ENCODE measurements at places on chromosomes 1 and 21.

DNA sequence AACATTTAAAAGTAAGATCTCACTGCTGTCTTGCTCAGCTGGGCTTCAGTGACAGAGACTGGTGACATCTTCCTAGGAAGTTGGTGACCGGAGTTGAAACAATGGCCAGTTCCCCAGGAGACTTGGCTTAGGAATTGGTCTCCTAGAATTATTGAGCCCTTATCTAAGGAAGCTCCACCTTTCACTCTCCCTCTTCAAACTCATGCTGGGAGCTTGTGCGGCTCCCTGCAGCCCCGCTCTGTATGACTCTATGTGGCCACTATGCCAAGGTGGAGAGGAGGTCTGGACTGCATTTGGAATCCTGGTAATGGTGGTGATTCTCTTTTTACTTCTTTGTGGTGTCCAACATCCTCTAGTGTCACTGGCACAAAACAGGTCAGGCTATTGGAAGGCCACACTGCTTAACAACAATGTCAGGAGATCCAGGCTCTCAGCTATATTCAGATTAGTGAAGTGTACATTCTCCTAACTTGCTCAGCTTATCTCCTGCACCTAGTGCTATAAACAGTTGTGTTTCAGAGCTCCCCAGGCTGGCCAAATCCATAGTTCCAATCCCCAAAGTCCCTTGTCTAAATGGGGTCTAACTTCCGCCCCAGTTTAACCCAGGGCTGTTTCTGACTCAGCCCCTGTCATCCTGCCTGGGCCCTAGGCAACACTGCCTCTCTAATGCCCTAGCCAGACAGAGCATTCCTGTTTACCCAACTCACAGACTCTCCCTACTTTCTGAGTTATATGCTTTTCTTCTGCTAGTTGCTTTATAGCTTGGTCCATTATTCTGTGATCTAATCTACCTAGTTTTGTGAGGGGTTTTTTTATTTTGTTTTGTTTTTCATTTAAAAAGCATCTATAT is 18.3 kb downstream of the ATP2B4 start:
- DNase-seq: no peak

DNA sequence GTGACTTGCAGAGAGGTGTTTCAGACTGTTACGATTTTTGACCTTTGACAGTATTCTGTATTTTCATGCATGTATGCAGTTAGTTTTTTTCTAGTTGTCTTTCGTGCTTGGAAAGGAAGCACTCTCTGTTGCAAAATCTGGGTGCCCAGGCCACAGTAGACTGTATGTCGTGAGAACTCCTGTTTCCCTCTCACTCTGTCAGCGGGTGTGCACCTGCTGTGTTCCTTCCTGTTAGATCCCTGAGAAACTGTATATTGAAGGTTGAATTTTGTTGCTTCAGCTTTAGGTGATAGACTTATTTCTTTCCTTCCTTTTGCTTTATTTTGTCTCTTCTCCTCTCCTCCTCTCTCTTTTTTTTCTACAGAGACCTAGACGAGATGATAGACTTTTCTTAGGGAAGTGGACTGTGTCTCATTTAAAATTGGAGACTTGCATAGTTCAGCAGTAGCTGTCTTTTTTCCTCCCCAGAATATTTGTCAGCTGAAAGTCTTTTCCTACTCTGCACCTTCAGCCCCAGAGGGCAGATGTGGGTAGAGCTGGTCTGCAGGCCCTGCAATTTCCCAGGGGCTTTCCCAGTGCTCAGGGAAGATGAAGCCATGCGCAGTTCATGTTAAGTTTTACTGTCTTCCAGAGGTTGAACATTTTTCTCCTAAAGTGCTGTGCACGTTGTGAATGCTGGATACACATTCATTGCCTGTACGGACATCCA is 1.4 kb downstream of the TRAPPC10 start:
- no peak for DNase-seq

- no peak for DNase-seq
These were observed 2.4 kb downstream of the SLAMF1 start for GRCh38 chr1:160644399-160644798.

- DNase-seq: no peak
These were observed 51.4 kb upstream of the COL6A2 start for GRCh38 chr21:46046471-46046870.

- peak; percentile 43 for DNase-seq
These were observed 8.9 kb downstream of the CCDC185 start for GRCh38 chr1:223401873-223402789.

GRCh38 chr1:169024800-169025271 is 81.7 kb upstream of the ATP1B1 start:
- DNase-seq: no peak

GRCh38 chr1:31764312-31765040 is at the start of gene ADGRB2:
TSS of gene ADGRB2 (minus strand) at chr1:31764340. CDS start at chr1:31757221, 7,119 bp downstream.
- DNase-seq: no peak

DNA sequence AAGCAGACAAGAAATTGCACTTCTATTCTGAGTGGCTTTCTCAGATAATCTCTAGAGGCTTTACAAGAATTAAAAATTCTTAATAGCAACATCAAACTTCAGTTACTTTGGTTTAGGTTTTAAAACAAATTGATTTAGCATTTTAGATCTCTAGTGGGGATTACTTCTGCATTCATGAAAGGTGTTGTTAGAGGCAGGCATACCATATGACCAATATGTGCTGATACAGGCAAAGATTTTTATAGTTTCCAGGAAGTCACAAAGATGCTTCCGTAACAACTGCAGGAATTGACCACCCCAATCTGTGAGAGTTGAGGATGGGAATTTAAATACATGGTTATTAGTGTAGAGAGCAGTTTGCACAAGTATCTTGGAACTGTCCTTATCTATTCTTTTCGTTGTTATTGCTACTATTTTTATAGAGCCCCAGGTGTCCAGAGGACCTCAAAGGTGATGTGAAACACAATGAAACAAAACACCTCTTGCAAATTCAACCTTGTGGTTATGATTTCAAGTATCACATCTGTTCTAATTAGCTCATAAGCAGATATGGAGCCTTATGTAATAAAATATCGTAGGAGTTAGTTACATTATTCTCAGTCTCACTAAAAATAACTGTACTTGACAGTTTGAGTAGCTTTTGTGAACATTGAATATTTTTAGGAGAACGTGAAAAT is 512.7 kb upstream of the ADGRL4 start:
- no peak for DNase-seq

DNA sequence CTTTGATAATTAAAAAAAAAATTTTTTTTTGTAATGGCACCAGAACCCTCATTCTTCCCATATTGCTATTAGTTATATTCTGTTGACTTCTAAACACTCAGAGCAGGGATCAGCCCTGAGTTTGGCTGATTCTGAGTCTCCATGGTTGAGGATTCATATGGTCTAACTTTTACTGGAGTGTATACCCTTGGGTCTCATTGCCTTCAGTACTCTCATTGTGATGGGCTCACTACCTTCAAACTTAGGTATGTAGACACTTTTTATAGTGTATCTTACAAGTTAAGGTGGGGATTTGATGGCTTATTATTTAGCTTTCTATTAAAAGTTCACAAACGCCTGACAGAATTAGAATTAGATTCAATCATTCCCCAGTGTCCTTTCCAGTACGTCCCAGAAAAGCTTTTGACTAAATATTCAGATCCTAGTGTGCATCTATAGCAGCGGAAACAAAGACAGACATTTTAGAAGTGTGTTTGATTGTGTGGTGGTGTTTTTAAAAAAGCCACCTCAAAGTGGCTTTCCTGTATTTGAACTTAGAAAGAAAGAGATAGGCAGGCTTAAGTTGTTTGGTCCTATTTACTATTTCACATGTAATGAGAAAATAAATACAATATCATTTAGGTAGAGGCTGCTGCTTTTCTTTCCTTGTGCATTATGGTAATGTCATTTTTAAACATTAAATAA is 1.4 kb downstream of the MACF1 start:
- DNase-seq: no peak

DNA sequence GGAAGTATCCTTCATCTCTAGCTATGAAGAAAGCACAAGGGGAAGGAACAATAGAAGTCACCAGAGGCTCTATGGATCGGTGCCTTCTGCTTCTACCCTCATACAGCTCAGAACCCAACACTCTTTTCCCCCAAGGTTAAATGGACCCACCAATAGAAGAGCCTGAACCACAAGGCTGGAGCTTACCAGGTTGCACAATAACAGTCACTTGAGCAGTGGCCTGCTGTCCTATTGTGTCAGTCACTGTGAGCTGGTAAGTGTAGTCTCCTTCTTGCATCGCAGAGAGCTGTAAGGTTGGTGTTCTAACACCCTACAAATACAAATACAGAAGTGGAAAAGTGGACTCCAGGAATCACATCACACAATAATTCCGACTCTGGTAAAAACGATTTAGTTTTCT is 103.0 kb downstream of the KIAA0319L start:
- DNase-seq: no peak

- no peak for DNase-seq
These were observed 2.4 kb upstream of the C1orf159 start for GRCh38 chr1:1118011-1118875.

DNA sequence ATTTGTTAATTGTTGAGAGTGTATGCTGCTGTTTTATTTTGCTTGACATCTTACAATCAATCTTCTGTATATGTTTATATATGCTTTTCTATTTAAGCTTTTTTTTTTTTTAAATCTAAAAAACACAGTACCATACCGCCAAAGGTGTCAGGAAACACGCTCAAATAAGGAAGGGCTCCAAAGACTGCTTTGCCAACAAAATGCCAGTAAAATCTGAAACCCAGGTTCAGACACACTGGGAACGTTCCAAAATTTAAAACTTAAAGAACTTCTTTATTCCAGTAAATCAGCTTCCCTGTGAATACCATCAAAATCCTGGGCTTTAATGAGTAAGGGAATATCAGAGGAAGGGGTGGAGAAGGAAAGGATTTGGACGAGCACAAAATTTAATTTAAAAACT is 87.3 kb downstream of the SIM2 start:
- no peak for DNase-seq

DNA sequence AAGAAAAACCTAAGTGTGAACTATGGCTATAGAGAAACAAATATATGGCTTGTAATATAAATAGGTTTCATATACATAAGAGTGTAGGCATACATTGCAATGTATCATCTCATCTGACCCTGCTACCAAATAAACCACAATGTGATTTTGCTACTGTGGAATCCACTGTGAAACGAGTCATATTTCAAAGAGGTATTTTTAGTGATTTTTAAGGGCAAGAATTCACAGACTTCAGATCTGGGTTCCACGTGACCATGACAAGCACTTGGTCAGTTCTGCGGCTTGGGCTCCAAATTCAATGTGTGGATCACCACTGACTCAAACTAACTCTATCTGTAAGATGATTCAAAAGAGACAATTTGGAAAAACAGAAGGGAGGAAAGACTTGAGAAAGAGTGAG is 147.0 kb upstream of the ERG start:
- peak; percentile 32 for DNase-seq

DNA sequence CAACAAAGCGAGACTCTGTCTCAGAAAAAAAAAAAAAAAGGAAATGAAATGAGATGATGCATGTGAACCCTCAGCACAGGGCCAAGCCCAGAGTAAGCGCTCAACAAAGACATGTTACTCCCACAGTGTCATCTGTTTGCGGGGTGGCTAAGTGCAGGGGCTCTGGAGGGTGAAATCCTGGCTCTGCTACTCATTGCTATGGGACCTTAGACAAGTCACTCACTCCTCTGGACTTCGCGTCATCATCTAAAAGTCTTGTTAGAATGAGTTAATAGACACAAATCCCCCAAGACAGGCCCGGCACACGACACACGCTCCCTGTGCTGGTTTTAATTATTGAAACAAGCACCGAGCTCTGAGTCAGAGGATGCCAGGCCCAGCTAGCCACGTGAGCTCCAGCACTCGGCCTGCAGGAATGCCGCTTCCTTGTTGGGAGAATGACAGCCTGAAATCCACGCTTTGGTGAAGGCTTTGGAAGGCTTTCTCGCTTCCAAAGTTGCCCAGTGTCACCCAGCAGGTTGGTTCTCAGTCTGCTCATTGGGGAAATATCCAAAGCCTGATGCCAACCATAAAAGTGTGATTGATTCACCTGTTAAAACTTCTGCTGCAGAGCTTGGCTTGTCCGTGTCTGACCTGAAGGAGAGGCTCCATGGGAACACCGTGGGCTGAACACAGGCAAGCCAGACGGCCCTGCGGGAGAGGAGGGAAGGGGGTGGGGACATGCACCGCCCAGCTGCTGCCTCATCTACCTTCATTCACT is 36.7 kb upstream of the TARDBP start:
- peak; percentile 85 for DNase-seq

DNA sequence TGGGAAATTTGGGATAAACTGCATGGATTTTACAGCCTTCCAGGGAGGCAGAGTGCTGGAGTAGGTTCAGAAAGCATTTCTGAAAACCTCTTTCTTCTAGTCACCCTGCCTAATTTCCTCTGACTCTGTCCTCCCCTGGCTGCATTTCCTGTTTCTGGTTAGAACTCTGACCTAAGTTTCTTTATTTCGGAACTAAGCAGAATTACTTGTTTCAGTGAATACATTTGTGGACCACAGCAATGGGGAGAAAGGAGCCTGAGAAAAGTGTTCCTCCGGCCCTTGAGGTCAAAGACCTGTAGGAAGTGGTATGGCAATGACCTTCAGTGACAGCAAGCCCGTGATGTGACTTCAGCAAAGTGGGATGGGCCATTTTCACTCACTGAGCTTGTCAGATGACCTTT is 173.4 kb upstream of the RUNX1 start:
- no peak for DNase-seq

GRCh38 chr21:41442481-41443186 is 16.6 kb downstream of the MX1 start:
- DNase-seq: no peak

Data from GM04504 (cell line).